GM20000 (cell line): ENCODE measurements at places on chromosomes 11 and 22.

DNA sequence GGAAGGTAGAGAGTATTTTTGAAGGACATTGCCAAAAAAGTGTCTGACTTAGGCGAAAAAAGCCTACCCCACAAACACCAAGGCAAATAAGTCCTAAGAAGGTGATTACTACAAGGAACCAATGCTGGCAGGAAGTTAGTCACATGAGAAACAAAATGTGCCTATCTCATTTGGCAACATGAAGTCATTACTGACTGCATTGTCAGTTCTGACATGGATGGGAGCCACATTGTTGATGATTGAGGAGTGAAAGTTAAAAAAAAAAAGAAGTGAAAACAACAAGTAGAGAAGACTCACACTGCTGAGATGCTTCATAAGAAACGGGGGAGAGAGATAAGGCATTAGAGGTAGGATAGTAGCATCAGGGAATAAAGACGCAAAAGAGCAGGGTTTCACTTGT lies 141.5 kb upstream of the FAT3 start:
- no peak for DNase-seq

GRCh38 chr11:117652521-117652920 lies 144.5 kb downstream of the DSCAML1 start:
- no peak for DNase-seq

- no peak for DNase-seq
Observed at GRCh38 chr11:8796941-8797340, 114.0 kb upstream of the AKIP1 start.

- DNase-seq: peak; percentile 98
Observed at GRCh38 chr11:66438504-66439466, at the start of gene MRPL11. Gene MRPL11, minus strand, starts transcription at chr11:66438848. Its CDS starts 94 bp downstream, at chr11:66438754.

DNA sequence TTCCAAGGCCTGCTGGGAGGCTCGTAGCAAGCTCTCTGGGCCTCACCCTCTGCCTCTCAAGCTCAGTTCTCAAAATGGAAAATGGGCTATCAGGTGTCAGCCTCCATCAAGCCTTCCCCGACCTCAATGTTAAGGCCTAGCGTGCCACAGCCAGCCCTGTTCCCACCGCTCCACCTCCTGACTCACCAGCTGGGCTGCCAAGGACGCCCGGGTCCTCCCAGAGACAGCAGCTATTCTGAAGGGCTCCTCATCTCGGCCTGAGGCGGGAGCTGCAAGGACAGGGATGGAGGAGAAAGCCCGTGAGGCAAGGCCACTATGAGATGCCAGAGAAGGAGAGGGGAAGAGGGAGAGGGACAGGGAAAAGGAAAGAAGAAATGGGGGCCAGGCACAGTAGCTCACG lies 19.9 kb downstream of the ARAP1 start:
- no peak for DNase-seq

DNA sequence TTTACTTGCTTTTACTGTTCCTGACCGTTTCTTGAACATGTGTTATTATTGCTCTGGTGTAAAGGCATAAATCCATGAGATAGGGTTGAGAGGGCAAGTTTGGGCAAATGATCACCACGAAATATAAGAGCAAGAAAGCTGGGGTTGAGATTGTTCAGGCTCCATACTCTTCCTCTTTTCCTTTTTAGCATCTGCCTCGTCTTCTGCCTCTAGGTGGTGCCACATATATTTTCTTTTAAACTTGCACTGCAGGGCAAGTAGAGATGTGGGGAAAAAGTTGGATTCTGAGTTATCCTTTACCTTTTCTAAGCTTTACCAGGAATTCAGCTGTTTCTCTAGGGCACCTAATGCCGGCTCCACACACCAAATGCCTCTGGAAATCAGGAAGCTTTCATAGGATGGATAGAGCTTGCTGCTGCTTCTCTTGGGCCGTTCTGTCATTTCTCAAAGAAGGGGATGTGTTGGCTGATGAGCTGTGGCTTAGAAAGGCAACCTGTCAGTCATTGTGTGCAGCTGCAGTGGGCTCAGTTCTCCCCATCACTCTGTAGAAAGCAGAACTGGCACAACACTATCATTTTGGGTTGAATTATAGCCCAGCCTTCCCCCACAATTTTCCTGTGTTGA lies 98.2 kb downstream of the LDLRAD3 start:
- peak; percentile 17 for DNase-seq

- no peak for DNase-seq
Observed at GRCh38 chr11:215581-216037, 8.1 kb downstream of the RIC8A start.

DNA sequence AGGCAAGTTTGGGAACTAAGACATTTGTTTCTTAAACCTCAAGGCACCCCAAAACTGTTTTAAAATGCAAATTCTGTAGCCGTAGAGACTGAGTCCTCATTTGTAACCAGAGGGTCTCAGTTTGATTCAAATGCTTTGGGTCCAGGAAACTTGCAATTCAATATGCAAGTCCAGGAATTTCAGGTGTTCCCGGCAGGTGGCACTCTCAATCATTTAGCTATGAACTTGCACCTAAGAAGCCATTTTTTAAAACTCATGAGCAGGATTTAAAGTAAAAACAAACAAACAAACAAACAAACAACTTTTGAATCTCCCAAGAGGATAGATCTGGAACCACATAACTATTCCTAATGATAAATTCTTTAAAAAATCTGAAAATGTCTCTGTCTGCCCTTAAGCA lies 8.7 kb upstream of the ABTB2 start:
- peak; percentile 31 for DNase-seq

DNA sequence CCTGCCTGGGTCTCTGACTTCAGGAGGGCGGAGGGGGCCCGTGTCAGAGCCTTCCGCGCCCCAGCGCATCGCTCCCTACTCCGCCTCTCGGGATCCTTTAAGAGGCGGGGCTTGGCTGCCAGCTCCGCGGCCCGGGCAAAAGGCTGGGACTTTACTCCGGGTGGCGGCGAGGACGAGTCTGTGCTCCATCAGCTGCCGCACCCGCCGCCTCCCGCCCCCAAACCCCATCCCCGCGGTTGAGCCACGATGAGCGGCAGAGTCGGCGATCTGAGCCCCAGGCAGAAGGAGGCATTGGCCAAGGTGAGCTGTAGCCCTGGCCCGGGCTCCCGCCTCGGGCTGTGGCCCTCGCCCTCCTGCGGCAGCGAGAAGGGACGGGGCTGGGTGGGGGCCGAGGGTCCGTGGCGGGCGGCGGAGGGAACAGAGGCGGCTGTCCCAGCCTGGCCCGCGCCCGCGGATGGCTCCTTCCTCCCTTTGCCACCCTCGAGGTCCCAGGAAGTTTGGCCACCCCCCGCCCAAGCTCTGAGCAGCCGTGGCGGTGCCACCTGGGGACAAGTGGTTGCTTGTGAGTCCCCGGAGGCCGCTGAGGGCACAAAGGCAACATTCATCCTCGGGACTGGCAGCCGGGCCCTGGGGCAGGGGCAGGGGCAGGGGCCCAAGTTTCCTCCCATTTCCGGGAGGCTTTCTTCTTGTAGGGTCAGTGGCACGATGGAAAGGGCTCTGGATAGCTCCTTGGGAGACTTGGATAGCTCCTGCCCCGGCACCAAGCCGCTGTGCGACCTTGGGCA lies at the start of gene SEC14L2:
Gene SEC14L2, plus strand, starts transcription at position 148 of the 785 bp plus-strand sequence. Its CDS starts 99 bp downstream, at position 247.
- DNase-seq: peak; percentile 56

GRCh38 chr11:19785265-19785664 lies 72.6 kb downstream of the NAV2 start:
- no peak for DNase-seq

DNA sequence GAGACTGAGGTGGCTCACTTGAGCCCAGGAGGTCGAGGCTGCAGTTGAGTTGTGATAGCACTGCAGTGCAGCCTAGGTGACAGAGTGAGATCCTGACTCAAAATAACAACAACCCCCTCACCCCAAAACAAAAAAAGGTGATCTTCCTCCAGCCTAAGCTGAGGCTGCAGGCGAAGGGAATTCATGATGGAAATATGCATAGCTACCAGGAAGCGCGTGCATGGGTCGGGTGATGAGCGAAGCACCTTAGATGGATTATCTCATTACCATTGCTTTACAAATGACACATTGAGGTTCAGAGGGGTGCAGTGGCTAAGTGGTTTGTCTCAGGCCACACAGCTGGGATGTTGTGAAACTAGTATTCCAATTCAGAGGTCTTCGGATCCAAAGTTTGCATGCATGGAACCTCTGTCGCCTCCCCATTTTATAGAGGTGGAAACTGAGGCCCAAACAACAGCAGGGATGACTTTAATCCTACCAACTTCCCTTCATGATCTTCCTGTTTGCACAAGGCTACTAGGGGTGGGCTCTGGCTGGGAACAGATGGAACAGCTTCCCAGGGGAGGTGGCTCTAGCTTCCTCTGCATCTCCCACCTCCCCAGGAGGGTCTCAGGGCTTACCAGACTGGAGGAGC lies 4.6 kb downstream of the SLC29A2 start:
- DNase-seq: peak; percentile 3

GRCh38 chr11:65934014-65934413 lies 11.3 kb upstream of the TSGA10IP start:
- DNase-seq: no peak

GRCh38 chr11:1442163-1442562 lies 44.4 kb downstream of the MOB2 start:
- peak; percentile 58 for DNase-seq

GRCh38 chr11:75582895-75583717 lies 21.1 kb downstream of the SERPINH1 start:
- peak; percentile 90 for DNase-seq

- DNase-seq: no peak
Observed at GRCh38 chr11:27509908-27510307, 3.3 kb upstream of the LIN7C start.

DNA sequence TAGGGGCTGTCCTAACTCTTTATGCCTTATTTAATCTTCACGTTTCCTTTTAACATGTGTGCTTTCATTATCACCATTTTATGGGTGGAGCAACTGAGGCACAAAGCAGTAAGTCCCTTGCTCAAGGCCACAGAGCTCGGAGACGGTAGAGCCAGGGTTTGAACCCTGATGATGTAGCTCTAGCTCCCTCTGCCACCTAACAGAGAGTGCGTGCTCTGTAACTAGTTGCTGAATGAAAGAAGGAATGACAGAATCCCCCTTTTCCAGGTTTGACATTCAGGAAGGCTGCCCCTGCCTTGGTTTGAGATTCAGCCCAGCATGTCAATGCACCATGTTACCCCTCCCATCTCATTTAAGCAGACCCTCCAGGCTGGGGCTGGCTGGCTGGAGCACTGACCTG lies 193.3 kb upstream of the NAV2 start:
- no peak for DNase-seq

DNA sequence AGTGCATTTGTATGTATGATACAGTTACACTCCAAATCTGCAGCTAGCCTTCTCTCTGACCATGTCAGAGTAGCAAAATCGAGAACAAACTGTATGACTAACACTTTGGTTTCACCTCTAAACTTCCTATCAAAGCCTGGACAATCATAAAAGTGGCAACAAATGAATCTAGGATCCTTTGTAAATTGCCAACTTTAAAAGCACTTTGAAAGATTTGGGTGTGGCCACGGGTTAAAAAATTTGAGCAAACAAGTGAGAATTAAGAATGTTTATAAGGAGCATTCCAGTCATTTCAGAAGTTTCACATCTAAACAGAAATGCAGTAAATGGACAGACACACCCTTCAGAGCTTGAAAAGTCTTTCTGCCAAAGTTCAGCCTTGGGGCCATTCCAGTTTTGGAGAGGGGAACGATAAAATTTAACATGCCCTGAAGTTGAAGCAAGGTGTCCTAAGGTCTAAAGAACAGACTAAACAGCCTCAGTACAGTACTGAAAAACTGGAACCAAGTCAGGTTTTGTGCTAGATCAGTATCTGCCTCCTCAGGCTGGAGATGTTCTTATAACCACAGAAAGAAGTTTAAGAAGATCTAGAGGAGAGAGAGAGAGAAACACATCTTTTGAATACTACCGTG lies 181.9 kb upstream of the BDNF start:
- DNase-seq: peak; percentile 5

- no peak for DNase-seq
Observed at GRCh38 chr11:111115890-111116289, 129.6 kb upstream of the POU2AF2 start.

DNA sequence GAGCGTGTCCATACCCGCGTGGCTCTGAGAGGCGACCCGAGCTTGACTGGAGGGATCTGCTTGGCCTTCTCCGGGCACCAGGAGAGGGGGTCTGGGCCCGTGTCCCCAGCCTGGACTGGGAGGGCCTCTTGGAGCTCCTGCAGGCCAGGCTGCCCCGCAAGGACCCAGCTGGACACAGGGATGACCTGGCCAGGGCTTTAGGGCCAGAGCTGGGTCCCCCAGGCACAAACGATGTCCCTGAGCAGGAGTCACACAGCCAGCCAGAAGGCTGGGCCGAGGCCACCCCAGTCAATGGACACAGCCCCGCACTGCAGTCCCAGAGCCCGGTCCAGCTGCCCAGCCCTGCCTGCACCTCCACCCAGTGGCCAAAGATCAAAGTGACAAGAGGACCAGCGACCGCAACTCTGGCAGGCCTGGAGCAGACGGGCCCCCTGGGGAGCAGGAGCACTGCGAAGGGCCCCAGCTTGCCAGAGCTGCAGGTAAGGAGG lies 38.2 kb downstream of the TRIOBP start:
- DNase-seq: no peak

DNA sequence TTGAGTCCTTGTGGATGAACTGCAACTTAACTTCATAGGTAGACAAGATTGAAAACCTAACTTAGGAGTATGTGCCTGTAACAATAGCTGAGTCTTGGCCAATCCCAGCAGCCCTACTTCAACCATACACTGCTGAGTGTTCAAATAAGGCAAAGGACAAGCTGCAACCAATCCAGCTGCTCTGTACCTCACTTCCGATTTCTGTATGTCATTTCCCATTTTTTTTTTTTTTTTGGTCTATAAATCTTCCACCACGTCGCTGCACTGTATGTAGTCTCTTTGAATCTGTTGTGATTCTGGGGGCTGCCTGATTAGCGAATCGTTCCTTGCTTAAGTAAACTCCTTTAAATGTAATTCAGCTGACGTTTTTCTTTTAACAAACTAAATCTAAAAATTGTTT lies 35.4 kb upstream of the FLI1 start:
- no peak for DNase-seq

DNA sequence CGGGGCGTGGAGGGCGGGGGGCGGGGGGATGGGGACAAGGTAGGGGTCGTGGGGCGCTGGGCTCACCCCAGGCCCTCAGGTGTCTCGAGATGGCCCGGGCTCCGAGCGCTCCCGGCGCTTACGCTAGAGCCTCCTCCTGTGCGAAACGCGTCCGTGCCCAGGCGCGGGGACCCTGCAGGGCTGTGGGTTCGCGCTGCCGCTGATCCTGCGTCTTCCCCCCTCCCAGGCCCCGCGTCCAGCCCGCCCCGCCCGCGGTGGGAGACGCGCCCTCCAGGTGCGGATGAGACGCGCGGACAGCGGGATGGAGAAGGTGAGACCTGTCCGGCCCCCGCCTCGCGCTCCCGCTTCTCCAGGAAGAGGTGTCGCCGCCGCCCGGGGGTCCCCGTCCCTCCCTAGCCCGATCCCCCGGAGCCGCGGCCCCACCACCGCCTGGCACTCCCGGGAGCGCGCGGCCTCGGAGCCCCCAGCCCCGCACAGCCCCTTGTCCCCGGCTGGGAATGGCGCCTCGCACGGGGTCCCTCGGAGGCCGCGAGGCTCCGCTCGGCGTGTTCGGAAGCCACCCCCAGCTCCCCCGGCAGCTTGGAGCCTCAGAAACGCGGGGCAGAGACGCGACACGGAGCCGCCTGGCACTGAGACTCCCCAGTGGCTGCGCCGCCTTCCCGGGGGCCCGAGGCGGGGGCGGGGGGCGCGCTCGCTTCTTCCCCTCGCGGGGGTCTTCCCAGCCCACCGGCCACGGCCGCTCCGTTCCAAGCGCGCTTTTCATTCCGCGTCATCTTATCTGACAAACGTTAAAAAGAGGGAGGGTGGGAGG lies 27.6 kb upstream of the TOLLIP start:
- peak; percentile 68 for DNase-seq

GRCh38 chr22:50516891-50517290 lies 8.5 kb downstream of the SCO2 start:
- no peak for DNase-seq

- DNase-seq: peak; percentile 21
Observed at GRCh38 chr11:65415499-65416340, 6.9 kb upstream of the NEAT1 start.
